ENCODE measurements at places on chromosomes 7 and 10. TPM values are rescaled to one million over a fixed set of nuclear protein-coding genes. Genes with fewer than 3 reads are reported as not detected.

- DNase-seq: no peak
Observed at GRCh38 chr10:70274643-70275042, 9.2 kb downstream of the NPFFR1 start.

- no peak for DNase-seq
Observed at GRCh38 chr10:61179771-61180170, 235.8 kb upstream of the RHOBTB1 start.

Gene CDHR3
- 0.30 TPM for total RNA-seq

Gene FAM25A
- not detected for total RNA-seq

GRCh38 chr7:131031099-131031868, 296.4 kb upstream of the MKLN1 start:
- no peak for DNase-seq

- DNase-seq: no peak
Observed at GRCh38 chr10:96261930-96262329, 9.4 kb downstream of the BLNK start.

DNA sequence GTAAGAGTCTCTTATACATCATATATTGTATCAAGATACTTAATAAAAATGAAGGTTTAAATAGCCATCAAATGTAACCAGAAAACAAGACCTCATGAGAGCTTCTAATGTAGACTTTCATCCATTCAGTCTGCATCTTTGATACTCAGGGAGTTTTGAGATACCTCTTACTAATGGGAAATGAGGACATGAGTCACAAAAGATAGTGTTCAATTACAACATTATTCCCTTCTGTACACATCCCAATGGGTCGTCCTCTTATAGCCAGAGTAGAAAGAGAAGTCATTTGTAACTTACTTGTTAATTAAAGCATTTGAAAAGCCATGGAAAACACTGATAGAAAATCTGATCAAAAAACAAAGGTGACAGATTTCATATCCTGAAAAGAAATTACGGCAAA, 19.4 kb downstream of the SHTN1 start:
- DNase-seq: no peak

Gene PAX2
- not detected for total RNA-seq

Gene BHLHA15
- 4.3 TPM for total RNA-seq

DNA sequence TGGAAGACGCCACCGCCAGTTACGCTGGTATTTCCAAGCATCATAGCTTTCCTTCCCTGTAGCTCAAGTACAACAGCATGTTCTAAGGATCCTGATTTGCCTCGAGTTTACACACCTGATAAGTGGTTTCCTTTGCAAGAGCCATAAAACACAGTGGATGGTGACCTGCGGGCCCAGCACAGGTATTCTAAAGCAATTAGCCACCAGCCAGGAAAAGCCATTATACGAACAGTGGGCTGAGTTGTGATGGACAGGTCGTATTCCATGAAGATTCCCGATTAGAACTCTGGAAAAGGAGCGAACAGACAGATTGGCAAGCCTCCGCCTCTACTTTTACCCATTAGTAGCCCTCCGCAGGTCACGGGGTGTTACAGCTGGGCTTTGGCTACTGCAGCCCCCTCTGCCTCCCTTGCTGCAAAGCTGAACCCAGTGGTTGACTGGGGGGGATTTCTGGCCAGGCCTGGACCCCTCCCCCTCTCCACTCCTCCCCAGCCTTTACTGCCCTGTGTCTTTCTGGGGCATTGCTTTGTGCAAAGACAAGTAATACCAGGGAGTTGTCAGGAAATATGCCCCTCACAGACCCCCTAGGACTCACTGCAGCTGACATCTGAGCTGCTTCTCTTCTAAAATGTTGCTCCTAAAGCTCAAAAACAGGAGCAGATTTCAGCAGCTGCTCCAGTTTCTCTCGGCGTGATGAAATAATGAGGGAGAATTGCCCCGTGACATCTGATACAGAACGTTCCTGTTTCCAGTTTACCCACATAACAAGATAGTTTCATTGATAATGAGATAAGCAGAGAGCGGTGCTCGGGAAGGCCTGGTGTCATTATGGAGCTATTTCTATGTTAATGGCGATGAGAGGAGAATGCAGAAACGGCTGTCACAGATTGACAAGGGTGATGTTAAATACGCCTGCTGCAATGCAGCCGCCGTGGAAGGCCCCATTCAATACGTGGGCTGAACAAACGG, 214.4 kb downstream of the CCSER2 start:
- no peak for DNase-seq

DNA sequence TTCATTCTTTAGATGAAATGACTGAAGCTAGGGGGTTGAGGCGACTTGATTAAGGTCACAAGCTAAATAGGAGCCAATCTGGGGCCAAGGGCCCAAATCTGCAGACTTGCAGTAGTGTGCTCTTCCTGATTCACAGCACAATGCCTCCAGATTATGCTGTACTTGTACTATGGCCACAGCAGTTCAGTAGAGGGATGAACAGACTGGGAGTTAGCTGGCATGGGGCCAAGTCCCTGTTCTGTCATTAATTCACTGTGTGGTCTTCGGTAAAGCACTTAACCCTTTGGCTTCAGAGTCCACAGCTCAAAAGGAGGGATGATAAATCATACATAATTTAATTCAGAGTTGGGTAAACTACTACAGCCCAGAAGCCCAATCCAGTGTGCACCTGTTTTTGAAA, 196.8 kb downstream of the XPNPEP1 start:
- DNase-seq: no peak

GRCh38 chr10:120599200-120599724, 142.2 kb downstream of the PLPP4 start:
- DNase-seq: no peak

DNA sequence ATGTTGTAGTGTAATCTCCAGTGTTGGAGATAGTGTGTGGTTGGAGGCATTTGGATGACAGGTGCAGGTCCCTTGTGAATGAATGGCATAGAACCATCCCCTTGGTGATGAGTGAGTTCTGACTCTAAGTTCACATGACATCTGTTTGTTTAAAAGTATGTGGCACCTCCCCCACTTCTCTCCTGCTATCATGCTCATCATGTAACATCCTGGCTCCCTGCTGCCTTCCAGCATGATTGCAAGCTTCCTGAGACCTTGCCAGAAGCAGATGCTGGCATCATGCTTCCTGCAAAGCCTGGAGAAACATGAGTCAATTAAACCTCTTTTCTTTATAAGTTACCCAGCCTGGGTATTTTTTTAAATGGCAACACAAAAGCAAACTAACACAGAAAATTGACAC, 499.0 kb upstream of the SEMA3D start:
- DNase-seq: no peak

Gene SAP25
- 14.0 TPM for total RNA-seq

DNA sequence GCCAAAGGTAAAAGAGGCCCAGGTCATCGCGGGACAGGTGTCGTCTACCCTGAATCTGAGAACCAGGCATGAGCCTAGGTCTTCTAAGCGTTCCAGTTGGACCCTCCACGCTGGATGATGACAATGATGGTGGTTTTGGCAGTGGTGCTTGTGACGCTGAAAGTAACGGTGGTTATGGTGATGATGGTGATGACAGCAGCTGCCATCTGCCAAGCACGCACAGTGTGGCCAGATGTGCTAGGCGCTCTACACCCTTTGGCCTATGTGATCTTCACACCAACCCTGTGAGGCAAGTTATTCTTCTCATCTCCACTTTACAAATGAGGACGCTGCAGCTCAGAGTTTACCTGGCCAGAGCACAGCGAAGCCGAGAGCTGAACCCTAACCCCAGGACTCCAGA, 93.9 kb downstream of the FAM53B start:
- no peak for DNase-seq

DNA sequence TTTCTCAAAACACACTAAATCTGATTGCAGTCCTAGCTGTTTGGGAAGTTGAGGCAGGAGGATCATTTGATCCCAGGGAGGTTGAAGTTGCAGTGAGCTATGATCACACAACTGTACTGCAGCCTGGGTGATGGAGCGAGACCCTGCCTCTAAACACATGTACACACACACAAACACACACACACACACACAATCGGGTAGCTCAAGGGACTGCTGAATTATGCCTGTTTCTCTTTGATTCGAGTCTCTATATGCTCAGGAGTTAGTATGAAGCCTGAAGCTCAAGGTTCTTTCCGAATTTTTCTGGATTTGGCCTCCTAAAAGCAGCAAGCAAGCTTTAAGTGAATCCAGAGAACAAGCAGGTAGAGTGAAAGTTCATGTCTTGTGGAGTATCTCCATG, 22.5 kb downstream of the PRTFDC1 start:
- no peak for DNase-seq

GRCh38 chr7:139618482-139619366, 95.2 kb downstream of the CLEC2L start:
- DNase-seq: peak; percentile 40

Gene CRYGN
- not detected for total RNA-seq

- no peak for DNase-seq
Observed at GRCh38 chr10:110181911-110182310, 25.5 kb upstream of the MXI1 start.

Gene IGFBP1
- not detected for total RNA-seq

DNA sequence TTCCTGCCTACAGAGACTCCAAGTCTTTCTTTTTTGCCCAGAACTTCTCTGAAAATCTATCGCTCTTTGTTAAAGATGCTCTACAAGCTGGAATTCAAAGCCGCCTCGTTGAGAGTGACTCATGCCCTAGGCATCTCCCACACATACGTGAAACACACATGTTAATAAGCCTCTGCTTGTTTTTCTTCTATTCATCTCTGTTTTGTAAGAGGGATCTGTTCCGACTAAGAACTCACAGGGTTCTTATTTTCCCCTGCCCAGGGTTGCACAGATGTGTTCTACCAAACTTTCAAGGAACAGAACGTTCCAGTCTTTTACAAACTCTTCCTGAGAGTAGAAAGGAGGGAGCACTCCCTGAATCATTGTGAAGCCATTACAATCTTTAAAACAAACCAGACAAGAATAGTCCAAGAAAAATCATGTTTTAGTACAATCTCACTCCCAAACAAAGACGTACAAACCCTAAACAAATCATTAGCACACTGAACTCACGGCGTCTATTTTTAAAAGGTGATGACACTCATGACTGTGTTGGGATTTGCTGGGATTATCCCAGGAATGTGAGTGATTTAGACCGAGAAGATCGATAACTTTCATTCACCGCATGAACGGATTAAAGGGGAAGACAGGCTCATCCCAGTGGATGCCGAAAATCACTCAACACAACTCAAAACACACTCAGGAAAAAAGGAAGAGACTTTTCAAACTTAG, 55.3 kb upstream of the INPP5A start:
- no peak for DNase-seq

DNA sequence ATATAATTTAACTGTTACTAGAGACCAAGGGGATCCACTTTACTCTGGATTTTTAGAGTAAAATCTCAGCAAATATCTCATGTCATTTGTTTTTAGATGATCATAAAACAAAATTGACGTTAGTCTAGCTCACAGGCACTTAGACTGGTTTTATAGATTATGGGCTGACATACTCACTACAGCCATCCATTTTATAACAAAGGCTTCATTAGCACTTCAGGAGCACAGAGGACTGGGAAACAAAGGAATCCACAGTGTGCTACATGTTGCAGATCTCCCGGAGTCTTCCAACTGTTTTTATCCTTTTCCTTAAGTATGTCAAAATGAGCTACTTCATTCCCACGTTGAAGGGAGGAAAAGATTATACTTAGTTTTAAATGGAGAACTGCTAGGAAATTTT, 15.9 kb upstream of the SCRN1 start:
- DNase-seq: no peak

Gene SMKR1
- total RNA-seq: not detected

DNA sequence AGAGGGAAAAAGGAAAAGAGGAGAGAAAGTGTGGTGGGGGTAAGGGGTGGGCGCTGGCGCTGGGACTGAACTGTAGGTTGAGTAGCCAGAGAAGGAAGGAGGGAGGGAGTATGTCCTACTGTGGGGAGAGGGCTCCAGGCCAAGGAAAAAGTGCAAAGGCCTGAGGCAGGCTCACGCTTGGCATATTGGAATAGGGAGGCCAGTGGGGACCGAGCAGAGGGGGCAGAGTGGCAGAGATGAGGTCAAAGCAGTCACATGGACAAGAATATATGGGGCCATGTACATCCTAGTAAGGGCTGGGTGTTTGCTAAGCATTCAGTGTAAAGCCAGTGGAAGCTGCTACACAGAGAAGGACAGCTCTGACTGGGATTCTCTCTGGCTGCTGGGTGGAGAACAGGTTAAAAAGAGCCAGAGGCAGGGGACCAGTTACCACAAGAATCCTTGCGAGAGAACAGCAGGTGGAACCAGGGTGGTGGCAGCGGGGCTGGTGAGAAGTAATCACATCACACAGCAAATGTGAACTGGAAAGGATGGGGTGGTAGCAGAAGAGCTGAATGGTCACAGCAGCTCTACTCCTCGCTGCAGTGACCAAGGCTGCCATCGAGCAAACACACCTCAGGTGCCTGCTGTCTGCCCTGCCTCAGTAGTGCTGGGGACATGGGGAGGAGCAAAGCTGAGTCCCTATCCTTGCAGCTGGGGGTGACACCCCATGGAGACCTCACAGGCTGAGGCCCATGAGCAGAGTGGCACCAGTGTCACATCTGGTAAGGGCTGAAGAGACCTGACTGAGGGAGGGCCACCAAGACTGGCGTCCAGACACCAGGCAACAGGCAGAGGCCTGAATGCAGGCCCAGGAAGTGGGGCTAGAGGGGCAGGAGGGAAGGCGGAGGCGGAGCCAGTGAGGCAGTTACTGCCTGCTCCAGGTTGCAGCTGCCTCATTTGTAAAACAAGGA, 39.5 kb downstream of the FAM53B start:
- peak; percentile 85 for DNase-seq

DNA sequence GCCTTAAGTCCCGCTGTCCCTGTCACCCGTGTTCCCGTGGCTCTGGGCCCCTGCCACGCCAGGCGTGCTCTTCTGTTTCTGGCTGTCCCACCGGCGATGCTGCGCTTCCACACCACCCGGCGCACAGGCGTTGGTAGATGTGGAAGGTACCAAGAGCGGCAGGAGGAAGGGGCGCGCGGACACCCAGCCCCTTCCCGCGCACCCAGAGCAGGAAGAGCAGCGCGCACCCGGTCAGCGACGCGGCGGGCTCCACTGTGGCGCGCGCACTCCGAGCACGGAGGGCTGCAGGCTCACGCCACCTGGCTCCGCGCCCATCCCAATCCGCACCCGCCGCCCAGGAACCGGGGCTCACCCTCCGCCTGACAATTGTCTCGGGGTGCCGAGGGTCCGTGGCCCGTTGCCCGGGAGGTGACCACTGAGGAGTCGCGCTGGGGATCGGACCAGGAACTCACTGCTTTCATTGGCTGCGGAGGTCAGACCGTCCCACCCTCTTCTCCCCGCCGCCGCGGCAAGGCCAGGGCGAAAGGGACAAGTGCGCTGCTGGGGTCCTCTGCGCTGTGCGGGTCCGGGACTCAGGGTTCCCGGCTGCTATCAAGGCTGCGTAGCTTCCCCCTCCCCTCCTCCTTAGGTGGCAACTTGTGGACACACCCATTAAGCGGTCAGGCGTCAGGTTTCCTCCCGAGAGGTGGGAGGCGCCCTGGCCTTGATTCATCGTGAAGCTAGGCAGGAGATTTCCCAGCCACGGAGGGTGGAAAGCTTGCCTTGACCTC, 121.6 kb upstream of the ZNF92 start:
- DNase-seq: peak; percentile 93

DNA sequence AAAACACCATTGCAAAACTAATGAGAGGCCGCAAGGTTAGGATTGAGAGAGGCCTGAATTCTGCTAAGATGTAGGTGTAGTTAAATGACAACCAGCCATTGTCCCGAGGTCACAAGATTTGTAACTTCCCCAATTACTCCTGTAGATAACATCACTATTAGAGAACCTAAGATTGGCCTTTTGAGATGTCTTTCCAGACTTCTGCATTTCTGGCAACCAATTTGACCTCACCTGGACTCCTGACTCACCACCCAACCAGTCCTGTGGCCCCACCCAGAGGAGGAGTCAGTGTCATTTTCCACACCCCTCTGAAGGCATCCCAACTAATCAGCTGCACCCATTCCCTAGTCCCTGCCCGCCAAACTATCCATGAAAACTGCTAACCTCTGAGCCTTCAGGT, 115.7 kb downstream of the PRKAG2 start:
- DNase-seq: no peak

- no peak for DNase-seq
Observed at GRCh38 chr7:2500701-2501100, 18.9 kb upstream of the LFNG start.
